ENCODE measurements at places on chromosomes 3 and 15.

DNA sequence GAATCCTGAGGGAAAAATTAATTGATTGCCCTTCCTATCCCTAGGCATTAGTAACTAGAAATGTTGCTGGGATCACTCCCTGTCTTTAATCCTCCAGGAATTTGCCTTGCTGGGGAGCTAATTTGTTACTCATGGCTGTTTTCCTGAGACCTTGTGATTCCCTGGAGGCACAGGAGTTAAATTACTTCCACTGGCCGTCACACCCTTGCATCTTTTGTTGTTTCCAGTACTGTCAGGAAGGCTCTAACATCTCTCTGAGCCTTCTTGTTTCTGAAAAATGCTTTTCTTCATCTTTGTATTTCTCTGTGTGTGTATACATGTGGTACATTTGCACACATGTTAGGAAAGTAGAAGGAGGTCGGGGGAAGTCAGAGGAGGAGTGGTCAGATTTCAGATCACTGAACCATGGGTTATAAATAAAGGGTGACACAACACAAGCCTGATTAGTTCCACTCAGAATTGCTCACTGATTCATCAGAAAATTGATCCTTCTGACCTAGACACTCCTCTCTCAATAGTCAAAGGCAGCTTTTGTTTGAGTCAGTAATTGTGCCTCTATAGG is 23.5 kb upstream of the LRRFIP2 start:
- DNase-seq, result no peak

DNA sequence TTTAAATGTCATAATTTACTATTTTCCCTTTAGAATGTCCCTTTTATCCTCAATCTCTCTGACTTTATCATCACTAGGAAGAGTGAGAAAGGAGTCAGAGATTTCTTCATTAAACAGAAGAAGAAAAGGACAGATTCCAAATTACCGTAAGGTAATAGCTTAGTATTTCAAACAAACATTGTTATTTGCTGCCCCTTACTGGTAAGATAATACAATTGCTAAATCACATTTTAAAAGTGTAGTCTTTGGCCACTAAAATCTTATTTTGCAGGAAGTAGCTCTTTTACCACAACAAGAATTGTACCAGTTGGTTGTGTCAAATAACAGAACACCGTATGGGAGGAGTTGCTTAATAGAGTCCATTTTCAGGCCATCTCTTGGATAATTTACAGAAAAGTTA is 53.7 kb downstream of the CGGBP1 start:
- DNase-seq, result no peak

- DNase-seq, result no peak
These were observed 50.2 kb downstream of the HHLA2 start for GRCh38 chr3:108346301-108347227.

DNA sequence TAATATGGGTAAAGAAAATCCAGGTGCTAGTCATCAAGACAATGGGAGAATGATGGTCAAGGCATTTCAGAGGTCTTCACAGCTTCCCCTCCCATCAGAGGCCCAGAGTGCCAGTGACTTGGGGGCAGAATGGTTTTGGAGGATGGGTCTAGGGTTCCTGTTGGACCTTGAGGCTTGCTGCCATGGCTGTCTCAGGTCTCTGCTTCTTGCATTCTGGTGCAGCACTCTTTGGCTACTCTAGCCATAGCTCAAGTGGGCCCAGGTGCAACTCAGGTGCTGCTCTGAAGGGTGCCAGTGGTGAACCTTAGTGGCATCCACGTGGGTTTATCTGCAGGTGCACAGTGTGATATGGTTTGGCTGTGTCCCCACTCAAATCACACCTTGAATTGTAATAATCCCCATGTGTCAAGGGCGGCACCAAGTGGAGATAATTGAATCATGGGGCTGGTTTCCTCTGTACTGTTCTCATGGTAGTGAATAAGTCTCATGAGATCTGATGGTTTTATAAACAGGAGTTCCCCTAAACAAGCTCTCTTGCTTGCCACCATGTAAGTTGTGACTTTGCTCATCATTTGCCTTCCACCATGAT is 48.5 kb upstream of the PEX5L start:
- no peak for DNase-seq

DNA sequence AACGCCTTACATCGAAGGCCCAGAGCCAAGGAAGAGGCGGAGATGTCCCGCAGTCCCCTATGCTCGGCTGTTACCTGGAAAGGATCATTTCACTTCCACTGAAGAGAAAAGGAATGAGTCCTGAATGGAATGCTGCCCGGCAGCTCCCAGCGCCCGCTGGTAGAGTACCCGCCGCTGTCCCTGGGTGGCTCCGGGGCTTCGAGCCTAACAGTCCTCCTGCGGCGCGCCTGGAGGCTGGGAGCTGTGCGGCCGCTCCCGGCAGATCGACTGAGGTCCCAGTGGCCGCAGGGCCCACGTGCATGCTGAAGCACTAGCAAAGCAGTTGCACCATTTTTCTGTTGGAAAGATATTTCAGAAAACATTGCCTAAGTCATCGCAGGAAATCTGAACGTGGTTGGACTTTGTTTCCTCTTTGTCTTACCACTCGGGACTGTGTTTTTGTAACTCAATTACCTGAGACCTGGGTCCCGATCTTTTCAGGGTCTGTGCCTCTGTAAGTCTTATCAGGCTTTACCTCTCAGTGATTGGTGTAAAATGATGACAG is 984 bp downstream of the RNU6-1 start:
- no peak for DNase-seq

DNA sequence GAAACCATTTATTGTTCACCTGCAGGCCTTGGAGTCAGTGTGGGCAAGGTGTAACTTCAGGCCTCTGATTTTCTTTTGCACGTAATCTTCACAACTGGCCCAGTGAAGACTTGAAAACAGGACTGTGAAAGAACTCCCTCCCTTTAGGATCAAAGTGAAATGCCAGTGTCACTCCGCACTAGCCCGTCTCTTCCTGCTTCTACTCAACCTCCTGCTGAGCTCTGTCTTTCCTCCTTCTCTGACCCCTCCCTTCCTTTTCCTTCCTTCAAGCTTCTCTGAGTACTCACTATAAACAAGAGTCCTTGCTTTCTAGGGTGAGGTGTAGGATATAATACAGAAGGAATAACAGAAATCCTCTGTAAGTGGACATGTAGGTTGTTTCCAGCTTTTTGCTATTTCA is 28.5 kb downstream of the TMEM41A start:
- DNase-seq, result no peak

DNA sequence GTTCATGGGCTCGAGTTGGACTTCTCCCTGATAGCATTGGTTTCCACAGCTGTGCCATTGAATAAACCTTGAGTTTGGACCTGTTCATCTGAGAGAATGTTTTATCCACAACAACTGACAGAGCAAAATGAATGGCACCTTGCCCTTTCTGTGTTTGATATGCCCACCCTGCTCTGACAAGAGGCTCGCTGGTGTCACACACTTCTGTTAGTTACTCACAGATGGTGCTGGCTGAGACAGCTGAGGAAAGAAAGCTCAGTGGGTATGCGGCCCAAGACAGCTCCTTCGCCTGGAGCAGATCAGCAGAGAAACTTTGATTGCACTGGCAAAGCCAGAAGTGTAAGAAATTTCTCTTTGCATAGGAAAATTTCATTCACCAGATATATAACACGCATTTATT is 2.5 kb upstream of the CAPN3 start:
- no peak for DNase-seq

GRCh38 chr3:33787328-33788009 is 11.0 kb upstream of the PDCD6IP start:
- peak; percentile 41 for DNase-seq

GRCh38 chr3:2713923-2714322 is 396.3 kb downstream of the IL5RA start:
- DNase-seq, result no peak

DNA sequence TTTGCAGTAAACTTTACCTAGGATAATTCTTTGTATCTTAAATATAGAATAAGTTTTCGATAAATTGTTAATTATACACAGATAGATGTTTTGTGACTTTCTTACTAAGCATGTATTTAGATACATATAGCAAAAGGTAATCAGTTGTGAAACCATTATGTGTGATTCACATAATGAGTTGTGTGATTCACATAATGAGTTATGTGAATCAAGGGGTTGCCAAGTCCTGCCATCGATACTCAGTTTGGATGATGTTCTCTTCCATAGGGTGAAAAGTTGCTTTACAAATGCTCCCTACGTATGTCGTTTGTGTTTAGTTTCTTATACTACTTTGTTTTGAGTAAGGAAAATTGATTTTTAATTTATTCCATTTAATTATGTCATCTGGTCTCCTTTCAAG is 682.1 kb downstream of the MECOM start:
- no peak for DNase-seq

DNA sequence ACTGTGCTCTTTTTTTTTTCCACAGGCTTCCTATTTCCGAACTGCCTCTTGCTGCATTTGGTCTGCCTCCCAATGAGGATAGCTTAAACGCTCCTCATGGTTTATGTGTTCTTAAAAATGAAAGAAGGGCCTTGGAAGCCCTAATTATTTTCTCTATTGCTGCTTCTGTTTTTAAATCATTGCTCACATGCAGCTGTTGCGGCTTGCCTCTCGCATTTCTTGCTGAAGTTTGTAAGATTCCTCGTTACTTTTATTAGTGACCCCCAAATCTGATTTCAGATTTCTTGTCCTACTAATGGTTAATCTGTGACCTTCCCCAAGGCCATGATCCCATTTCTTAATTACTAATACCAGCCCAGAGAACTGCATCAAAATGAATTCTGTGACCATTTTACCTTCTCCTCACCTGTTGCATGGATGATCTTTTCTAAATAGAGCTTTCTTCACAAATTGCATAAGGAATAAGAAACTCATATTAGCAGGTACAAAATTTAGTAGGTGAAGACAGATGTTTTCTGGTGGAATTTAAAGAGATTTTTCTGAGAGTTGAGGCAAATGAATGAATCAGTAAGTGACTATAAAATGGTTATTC is 1.8 kb downstream of the UBE2E1 start:
- no peak for DNase-seq

GRCh38 chr3:11346416-11346815 is 74.2 kb downstream of the ATG7 start:
- no peak for DNase-seq

DNA sequence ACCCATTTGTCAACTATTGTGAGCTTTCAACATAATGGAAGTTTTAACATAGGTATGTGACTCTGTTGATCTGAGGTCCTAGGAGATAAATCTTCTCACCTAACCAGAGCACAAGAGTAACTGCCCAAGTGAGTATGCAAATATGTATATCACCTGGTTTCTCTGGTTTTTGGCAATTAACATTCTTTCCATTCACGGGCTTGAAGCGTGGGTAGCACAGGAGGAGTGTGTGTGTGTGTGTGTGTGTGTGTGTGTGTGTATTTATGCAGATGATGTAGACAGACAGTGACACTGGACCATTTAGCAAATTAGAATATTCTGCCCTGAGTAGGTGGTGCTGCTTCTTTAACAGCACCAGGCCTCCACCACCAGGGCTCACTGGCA is 15.0 kb downstream of the EPHB1 start:
- no peak for DNase-seq

DNA sequence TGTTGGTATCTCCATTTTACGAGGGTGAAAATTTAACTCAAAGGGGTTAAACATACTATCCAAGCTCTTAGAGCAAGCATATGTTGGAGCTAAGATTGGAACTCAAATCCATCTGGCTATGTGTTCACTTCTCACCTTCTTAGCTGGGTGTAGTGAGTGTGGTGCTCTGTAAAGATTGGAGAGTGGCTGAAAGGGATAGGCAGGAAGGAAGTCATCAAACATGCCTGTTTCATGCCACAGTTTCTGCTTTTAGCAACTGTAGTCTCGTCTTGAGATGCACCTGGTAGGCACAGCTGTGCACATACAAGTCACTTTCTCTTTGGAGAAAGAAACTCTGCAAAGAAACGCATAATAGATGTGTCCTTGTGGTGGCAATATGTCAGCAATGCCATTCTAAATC is 189.1 kb upstream of the MDFIC2 start:
- no peak for DNase-seq

DNA sequence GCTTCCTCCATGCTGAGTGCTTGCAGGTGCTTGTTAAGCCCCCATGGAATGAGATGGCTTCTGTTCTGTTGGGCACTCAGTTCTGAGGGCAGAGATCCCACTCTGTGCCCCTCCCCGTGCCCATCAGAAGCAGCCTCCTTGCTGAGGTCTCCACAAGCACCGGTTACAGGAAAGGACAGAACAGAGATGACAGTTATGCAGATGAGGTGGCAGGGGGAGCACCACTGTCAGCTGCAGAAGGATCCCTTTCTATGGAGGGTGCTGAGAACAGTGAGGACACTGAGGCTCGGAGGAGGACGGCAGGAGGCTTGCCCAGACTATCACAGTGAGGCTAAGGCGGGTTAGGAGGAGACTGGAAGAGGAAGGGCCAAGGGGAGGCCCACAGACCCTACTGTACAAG is 12.4 kb downstream of the CACNA2D2 start:
- DNase-seq, result no peak

DNA sequence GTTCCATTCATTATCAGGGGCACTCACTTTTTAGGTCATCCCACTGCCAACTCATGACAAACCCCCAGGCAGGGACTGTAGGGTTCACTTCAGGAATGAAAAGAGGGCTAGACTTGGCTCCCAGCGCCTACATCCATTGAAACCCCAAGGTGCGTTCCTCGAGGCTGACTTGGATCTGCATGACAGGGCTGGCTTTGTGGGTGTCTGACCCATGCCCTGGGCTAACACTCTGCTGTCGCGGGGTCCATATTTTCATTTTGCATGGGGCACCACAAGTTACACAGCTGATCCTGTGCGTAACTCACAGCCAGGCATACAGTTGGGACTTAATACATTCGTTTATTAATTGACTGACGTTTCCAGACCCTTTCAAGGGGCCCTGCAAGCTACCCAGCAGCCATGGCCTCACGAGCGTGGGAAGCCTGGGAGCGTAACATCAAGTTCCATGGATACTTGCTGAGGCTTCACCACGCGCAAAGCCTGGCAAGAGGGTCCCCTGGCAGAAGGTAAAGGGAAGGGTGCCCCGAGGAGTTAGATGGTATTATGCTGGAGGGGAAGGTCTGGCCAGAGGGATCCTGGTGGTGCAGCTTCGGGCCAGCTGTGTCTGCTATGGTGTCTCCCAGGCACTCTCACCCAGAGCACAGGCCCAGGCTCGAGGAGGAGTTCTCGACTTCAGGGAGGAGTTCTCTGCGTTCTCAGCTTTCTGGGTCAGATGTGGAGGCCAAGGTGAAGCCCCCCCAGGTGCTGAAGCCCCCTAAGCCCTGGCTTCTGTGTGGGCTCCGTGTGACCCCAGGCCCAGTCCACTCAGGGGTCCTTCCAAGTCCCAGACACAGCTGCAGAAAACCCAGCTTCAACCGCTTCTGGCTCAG is 85.4 kb downstream of the ADAMTS17 start:
- DNase-seq, result no peak

- DNase-seq, result no peak
These were observed 601.7 kb upstream of the ZNF717 start for GRCh38 chr3:76387000-76387399.

DNA sequence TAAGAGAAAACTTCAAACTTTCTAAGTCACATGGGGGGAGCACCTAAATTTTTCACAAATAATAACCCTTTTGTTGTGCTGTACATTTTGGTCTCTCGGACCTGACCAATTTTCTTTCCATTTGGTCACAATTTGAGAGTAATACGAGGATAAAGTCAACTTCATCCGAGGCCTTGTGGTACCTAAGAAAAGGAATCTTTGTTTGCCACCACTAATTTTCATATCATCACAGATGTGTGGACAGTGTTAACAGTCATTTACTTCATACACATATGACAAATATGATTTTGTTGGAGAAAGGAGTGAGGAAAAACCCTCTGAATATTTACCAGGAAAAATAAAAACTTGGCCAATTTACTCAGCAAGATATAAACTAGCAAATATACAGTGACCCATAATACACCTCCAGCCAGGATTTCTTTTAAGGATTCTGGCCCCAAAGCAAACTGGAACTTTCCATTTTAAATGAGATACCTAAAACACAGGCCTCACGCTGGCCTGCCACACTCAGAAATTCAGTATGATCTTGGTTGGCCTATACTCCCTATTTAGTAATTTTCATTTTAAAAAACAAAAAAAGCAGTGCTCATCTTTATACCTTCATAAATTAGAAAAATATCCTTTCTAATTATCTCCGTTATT is 40.7 kb downstream of the VGLL4 start:
- no peak for DNase-seq

Data from CD8-positive, alpha-beta T cell (primary cell).